ENCODE measurements at places on chromosomes 12 and 14.

GRCh38 chr12:116484807-116485206, 74.4 kb upstream of the MAP1LC3B2 start:
- DNase-seq, result no peak

DNA sequence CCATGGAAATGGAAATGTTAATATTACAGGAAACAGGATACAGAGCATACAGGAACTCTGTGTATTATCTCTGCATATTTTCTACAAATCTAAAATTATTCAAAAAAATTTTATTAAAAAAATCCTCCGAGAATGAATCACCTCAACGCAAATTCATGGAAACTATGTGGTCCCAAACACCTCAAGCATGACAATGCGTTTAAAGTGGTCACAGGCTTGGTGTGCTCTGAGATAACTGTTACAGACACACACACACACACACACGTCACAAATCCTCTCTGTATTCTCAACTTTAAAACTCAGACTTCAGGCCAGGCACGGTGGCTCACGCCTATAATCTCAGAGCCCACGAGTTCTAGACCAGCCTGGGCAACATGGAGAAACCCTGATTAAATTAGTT, 45.3 kb upstream of the MTERF2 start:
- no peak for DNase-seq

DNA sequence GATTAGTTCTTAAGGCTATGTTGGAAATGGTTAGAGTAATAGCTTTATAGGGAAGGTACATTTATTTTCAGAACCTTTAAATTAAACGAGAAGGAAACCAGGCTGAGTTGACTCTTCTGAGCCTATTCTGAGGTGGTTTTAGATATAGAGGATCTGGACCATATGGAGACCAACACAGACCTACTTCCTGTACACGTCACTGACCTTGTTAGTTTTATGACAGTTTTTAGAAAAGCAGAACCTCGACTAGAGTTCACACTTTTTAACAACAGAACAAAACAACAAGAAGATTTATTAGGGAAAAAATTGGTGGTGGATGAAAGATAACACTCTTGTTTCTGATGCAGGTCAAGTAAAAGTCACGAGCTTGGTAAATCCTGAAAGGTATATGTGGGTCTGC, 107.1 kb downstream of the NPAS3 start:
- no peak for DNase-seq

DNA sequence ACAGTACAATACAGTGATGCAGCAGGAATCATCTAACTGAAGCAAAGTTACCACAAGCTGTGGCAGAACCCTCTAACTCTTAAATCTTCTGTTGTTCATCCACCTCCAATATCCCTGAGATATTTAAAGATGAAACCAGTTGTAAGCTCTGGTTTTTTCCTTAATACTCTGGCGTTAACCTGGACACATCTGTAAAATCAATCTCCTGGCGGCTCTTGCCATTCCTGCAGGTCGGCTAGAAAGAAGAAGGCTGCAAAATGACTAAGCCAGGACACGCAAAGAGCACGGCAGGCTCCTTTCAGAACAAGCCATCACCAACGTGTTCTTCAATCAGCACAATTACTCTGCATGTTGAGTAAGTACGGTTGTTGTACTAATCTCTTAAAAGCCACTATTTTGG, 309.3 kb downstream of the MED13L start:
- DNase-seq, result no peak

DNA sequence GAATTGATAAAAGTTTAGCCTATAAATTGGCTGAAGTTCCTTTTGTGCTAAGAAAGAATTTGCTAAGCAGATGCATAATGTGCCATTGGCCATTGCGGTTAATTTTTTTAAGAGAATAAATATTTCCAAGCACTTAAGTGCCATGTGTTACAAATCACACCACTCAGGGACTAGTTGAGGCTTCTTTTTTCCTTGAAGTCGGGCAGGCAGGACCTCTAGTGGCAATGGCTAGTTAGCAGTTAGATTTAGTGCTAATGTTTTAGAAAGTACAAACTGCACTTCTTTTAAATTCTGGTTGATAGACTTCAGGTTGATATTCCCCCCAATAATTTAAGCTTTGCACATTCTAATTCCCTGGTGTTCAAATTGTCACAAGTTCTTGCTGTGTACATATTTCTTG, 294.3 kb downstream of the APAF1 start:
- no peak for DNase-seq

GRCh38 chr12:2958432-2959191, 585 bp upstream of the TEAD4 start:
- peak; percentile 42 for DNase-seq

- DNase-seq, result no peak
Measured at GRCh38 chr12:94374124-94374523, 85.5 kb downstream of the CEP83 start.

DNA sequence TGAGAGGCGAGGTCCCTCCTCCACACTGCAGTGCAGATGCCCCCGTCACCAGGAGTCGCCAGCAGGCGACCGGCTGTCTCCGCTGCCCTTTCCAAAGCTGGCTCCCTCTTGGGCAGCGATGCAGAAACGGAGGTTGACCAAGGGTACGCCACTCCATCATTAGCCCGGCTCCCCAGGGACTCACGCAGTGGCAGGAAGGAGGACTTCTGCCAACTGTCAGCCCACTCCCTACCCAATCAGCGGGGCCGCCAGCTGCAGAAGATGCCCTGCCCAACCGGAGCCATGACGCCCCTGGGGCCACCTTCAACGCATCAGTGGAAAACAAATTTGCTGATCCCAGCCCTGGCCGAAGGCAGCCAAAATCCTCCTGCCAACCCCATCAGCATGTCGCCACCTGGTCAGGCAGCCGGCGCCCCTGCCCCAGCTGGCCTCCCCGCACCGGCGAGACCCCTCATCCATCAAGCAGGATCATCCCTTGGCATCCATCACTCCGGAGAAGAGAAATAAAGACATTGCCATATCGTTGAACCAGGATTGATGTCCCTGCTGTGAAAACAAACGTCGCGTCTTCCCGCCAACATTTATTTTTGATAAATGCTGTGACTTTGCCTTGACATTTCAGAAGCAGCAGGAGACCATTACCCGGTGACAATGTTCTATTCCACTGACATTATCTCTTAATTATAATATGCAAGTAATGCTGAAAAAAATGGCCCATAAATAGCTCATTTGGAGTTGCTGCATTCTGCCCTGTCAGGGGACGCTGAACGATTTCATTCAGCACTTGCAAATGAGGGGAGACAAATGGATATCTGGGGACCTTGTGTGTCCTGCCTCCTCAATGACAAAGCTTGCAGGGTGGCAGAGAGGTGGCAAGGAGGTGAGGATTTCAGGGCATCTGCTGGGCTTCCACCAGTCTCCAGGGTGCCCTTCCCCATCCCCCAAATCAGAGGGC, 105.1 kb downstream of the SCARB1 start:
- DNase-seq, result no peak

GRCh38 chr14:78202976-78203375, 32.8 kb downstream of the NRXN3 start:
- DNase-seq, result no peak

DNA sequence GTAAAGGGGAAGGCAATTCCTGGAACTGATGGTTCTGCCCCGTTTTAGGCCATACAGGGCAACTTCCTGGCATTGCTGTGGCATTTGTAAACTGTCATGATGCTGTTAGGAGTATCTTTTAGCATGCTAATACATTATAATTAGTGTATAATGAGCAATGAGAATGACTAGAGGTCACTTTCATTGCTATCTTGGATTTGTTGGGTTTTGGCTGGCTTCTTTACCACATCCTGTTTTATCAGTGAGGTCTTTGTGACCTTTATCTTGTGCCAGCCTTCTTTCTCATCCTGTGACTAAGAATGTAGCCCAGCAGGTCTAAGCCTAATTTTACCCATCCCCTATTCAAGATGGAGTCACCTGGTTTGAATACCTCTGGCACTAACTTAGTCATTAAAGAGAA, 51.2 kb downstream of the TESPA1 start:
- no peak for DNase-seq

GRCh38 chr12:109458086-109458485, 19.0 kb downstream of the KCTD10 start:
- no peak for DNase-seq

DNA sequence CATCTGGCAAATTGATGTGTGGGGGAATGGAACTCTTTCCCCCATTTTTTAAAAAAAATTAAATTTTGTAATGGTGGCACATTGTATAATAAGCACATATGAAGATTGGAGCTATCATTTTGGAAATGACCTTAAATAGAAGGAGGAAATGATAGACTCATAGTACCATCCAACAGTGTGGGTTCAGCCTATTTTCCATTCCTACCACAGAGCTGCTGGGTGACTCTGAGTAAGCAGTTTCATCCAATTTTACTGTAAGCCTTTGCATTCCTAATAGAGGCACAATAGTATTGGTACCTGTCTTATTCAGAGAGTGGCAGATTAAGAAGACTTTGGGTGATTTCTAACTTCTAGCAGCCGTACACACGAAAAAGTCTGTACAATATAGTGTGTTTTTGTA, 304.5 kb downstream of the RAD51B start:
- no peak for DNase-seq

DNA sequence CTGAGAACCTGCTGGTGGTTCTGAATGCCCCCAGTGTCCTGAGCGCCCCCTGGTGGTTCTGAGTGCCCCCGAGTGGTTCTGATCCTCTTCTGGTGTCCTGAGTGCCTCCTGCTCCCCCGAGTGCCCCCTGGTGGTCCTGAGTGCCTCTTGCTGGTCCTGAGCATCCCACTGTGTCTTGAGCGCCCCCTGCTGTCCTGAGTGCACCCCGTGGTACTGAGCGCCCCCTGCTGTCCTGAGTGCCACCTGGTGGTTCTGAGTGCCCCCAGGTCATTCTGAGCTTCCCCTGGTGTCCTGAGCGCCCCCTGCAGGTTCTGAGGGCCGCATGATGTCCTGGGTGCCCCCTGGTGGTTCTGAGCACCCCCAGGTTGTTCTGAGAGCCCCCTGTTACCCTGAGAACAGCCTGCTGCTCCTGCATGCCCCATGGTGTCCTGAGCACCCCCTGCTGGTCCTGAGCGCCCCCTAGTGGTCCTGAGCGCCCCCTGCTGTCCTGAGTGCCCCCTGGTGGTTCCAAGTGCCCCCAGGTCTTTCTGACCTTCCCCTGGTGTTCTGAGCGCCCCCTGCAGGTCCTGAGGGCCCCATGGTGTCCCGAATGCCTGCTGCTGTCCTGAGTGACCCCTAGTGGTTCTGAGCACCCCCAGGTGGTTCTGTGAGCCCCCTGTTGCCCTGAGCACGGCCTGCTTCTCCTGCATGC, 1165.4 kb downstream of the TMEM121 start:
- peak; percentile 98 for DNase-seq

DNA sequence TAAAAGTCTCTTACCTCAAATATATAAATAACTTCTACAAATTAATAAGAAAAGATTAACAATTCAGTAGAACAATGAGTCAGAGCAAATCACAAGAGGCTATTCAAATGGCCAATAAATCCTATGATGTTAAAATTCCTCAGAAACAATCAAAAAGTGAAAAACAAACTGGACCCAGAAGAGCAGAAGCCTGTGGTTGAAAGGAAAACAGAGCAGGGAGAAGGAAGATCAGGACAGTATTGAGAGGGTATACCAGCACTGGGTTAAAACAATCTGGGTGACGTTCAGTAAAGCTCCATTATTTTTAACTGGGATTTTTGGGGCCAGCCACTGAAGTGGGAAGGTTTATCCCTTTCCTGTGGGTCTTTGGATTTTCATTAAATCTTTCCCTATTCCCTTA, 39.7 kb upstream of the PCED1B start:
- DNase-seq, result no peak

DNA sequence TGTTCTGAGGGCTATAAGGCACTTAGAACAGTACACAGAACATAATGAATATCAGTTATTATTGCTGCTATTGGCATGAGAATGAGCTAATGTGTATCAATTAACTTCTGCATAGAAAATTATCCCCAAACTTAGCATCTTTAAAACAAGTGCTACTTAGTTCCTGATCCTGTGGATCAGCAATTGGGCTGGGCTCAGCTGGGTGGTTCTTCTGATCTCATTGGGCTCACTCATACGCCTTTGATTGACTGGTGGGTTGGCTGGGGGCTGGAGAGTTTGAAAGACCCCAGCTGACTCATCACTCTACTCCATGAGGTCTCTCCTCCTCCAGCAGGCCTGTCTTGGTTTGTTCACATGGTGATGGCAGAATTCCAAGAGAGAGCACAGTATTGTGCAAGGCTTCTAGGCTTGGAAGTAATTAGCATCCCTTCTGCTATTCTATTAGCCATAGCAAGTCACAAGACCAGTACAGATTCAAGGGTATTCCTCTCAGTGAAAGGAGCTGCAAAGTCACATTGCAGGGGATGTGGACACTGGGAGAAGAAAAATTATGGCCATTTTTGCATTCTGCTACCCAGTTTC, 27.2 kb upstream of the HSPB8 start:
- no peak for DNase-seq

DNA sequence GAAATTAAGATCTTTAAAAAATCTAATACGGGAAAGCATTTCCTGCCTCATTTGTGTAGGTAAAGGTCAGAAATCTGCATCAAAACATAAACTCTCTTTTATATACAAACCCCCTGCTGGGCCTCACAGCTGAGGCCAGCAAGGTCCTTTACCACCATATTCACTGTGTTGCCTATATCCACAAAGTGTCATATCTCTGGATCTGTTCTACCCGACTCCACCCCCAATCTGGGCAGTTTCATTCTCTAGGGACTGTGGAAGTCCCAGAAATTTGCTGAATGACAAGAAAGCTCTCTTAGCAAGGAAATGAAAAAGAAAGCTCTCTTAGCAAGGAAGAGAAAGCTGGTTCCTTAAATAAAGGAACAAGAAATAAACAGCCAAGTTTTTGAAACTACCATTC, 301.7 kb downstream of the KCNH5 start:
- no peak for DNase-seq

DNA sequence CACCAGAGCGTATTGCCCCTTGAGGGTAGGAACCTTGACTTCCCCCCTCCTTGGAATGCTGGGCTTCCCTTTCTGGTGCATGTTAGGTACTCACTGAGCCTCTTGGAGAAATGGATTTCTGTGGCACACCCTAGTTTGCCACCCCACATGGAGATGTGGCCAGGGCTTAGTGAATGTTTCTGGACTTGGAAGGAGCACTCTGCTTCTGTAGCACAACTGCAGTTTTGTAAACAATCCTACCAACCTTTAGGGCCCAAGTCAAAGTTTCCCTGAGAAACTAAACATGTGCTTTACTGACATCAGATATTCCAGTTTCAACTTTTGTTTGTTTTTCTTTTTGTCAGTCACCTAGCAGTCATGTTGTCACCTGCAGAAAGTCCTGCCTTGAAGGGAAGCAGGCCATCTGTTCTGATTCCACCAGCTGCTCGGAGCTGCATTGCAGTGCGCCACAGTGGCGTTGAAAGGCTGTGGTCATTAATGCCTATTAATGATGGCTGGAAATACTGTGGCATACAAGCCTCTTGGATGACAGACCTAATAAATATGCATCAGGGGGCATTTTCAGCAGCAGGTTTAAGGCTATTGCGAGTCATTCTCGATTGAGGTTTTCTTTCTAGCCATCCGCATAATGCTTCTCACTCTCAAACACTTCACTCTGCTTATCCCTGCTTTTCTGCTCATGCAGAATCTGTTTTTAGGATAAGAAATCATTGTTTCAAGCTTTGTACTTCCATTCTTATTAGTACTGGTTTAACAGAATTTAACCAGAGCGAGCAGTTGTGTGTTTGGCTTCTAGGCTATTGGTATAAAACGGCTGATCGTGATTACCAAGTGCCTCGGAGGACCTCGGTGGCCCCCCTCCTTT, 7.8 kb downstream of the PELI2 start:
- DNase-seq, result no peak
